Stimulated activated CD4-positive, alpha-beta T cell treated with anti-CD3 and anti-CD28 coated beads, TNF-alpha, amount 100 ng/mL, for 24 hours (primary cell): ENCODE measurements at places on chromosomes 3 and 15.

DNA sequence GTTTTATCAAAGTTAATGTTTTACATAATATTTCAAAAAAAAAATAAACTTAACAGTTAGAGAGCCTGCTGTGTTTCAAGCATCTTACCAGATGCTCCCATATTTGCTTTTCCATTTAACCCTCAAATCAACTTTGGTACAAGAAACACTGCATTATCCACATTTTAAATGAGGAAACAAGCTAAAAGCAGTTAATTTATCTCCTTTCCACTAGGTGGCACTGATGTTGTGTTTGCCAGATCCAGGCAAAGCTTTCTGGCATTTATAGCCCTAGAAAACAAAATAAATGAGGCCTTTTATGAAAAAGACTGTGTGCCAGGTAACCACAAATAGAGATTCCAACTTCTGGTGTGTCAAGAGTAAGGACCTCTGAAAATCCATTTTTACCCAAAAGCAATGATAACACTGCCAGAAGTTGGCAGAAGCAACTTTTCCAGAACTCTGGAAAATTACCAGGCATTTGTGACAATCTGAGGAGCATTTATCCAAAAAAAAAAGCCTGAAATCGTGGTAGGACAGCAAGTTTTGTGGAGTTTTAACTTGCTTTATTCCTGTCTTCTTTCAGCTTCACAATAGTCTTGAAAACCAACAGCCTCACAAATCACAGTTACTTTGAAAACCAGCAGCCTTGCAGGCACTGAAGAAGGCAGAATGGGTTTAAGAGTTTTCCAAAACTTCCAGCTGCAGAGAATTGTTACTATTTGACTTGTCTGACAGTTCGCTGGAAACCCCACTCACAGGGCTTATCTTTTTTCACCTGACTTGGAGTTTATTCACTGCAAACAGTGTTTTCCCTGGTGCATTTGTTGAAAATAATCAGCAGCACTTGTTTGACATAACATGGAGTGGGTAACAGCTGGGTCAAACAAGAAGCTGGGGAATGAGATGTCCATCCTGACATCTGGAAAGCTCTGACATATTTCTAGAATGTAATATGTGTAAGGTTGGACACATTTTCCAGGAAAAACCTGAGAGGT lies 9.2 kb downstream of the FAM162A start:
- no peak for DNase-seq

GRCh38 chr15:90376789-90377188 lies 11.3 kb upstream of the IQGAP1 start:
- DNase-seq, result no peak

DNA sequence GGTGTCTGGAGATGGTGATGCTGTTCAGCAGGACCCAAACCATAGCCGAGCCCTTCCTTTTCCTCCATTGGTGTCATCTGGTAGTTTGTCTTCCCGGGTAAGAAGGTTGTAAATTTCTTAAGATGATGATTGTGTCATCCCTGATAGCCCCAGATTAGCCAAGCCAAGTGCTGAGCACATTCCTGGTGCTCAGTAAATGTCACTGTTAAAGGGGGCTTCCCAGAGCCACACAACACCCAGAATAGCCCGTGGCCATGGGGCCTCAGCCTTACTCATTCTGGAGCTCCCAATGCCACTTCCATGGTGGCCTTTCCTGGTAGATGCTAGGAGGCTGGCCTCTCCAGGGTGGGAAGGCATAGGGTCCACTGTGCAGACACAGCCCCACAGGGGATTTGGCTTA lies 4.6 kb upstream of the PLA2G4B start:
- no peak for DNase-seq

DNA sequence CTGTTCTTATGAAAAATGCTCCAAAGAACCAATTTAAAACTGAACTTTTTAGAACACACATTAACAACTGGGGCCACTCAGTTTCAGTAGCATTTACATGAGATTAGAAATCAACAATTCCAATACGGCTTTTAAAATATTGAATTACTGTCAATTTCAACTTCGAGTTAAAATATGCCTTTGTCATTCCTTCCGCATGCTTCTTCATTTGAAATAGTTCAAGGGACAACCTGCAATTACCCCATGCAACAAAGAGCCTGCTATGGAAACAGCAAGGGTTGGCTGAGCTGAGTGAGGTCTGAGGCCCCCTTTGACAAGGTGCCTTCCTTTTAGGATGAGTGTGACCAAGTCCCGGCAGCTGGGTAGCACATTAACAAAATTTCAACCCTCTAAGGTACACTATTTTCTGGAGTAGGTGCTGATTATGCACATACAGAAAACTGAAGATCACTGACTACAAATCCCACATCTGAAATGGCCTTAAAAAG lies 11.6 kb downstream of the PDCD10 start:
- DNase-seq, result no peak

- no peak for DNase-seq
These were observed 121.5 kb downstream of the PLCL2 start for GRCh38 chr3:17006132-17006852.
